Fibroblast of skin of right biceps (primary cell): ENCODE measurements at places on chromosomes 16 and 17.
A peak's percentile ranks its signal among the peaks of the same experiment; 100 is the strongest.

GRCh38 chr17:2299136-2299535, 4.4 kb downstream of the SMG6 start:
- DNase-seq, result no peak

DNA sequence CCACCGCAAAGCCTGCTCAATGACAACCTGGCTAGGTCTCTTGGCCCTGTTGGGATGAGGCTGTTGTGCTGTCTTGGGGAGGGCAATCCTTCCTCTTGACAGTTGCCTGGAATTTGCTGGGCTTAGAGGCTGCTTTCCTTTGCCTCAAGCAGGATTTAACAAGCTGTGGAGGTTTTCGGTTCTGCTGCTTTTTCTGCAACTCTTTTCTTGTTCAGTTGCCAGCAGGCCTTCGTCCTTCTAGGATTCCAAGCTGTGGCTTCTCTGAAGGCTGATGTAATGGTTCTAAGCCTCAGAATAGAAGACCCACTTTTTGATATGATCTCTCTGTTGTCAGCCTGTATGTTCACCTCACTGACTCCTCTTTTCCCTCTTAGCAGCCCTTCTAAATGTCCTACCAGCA, 149.5 kb upstream of the HS3ST4 start:
- DNase-seq, result no peak

DNA sequence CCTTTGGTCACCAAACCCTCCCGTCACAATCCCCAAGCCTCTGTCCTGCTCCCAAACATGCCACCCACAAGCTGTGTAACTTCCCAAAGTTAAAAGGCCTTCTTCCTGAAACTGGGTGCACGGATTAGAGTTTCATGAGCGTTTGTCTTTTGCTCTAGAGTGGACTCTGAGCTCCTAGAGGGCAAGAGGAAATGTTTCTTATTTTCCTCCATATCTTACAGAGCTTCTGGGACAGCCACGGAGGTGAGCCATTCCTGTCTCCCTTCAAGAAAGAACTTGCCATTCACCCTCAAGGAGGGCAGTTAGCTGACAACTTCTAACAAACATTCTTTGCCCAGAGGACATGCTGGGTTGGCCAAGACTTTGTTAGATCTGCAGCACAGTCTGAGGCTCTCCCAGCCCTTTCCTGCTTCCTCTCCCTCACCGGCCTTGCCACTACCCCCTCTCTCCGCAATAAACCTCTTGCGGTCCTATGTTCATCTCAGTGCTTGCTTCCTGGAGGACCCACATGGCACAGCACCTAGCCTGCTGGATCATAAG, 2.6 kb upstream of the MYCBPAP start:
- DNase-seq, result no peak

DNA sequence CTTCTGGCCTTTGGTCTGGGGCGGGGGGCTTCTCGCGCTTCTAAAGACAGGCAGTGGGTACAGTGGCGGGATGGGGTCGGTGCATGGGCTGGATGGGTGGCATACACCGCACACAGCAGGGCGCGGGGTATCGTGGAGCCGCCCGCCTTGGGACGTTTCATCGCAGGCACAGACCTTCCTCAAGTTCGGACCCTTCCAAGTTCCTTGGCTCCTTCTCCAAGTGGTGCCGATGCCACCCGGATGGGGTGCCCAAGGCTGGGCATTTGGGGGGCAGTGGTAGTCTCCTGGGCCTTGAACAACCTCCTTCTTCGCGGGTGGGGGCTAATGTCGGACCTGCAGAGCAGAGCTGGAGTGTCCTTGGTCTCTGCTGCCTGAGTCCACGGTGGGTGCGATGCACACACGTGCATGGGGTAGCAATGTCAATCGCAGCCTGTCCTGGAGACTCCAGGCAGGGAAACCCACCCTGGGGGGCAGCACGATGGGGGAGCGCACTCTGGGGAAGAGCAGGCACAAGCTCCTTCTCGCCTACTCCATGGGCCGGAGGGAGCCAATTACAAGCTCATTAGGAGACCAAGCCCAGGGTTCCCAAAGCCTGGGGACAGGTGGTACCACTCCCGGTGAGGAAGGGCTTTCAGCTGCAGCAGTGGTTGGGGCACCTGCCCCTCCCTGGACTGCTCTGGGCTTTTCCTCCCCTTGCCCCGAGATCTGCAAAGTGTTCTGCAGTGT, 686 bp upstream of the MTSS2 start:
- no peak for DNase-seq

- DNase-seq, result peak; percentile 48
These were observed 54.8 kb downstream of the SLFN5 start for GRCh38 chr17:35297666-35298065.

DNA sequence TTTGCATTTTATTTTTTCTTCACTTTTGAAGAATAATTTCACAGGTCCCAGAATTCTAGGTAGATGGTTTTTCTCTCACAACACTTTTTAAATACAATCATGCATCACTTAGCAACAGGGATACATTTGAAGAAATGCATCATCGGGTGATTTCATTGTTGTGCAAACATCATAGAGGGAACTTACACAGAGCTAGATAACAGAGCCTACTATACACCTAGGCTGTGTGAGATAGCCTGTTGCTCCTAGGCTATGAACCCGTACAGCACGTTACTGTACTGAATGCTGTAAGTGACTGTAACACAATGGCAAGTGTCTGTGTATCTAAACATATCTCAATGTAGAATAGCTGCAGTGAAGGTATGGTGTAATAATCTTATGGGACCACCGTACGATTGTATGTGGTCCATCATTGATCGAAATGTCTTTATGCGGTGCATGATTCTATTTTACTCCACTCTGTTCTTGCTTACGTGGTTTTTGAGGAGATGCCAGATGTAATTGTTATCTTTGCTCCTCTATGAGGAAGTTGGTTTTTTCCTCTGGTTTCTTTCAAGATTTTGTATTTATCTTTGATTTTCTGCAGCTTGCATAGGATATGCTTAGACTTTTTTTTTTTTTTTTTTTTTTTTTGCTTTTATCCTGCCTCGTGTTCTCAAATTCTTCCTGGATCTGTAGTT, 35.5 kb upstream of the TMEM92 start:
- DNase-seq, result peak; percentile 33
